ENCODE measurements at places on chromosomes 5 and 9. TPM values are rescaled to one million over a fixed set of nuclear protein-coding genes. Genes with fewer than 3 reads are reported as not detected.

- H3K4me3 ChIP-seq: peak overlapping the region; percentile 23
- peaks cover 6% of the 10 kb centered on the region for H3K36me3 ChIP-seq
- H3K27ac ChIP-seq: no peak overlapping the region
- no peak for DNase-seq
Measured at GRCh38 chr5:54520438-54520846, 2.9 kb downstream of the SNX18 start.

DNA sequence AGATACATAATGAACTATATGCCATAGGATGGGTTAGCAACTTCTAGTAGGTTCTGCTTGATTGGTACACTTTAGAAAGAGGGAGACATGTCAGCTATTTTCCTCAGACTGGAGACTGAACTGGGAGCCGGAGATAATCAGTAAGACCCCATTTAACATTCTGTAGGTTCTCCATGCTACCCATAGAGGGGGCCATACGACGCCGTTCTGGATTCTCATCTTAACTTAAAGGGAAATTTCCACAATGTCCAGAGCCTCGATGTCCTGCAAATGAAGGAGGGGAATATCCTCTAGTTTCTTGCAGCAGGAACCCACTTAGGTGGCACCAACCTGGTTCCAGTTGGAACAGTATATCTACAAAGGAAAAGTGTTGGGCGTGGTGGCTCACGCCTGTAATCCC lies 22.3 kb upstream of the NPM1 start:
- no peaks in the 10 kb centered on the region for H3K27me3 ChIP-seq
- no peaks in the 10 kb centered on the region for H3K36me3 ChIP-seq
- no peak overlapping the region for H3K27ac ChIP-seq
- DNase-seq: no peak

The SPATA31E1 gene
- polyA plus RNA-seq: not detected

The APBA1 gene
- 3.1 TPM for polyA plus RNA-seq

The POLR3G gene
- 16.4 TPM for polyA plus RNA-seq

The DOK3 gene
- polyA plus RNA-seq: 2.2 TPM

The CCDC180 gene
- 1.2 TPM for polyA plus RNA-seq

All from SK-N-SH (cell line).